Left lung (tissue), 14 donors: ENCODE measurements at places on chromosomes 7 and 10. TPM values are rescaled to one million over a fixed set of nuclear protein-coding genes. Genes with fewer than 3 reads are reported as not detected.

DNA sequence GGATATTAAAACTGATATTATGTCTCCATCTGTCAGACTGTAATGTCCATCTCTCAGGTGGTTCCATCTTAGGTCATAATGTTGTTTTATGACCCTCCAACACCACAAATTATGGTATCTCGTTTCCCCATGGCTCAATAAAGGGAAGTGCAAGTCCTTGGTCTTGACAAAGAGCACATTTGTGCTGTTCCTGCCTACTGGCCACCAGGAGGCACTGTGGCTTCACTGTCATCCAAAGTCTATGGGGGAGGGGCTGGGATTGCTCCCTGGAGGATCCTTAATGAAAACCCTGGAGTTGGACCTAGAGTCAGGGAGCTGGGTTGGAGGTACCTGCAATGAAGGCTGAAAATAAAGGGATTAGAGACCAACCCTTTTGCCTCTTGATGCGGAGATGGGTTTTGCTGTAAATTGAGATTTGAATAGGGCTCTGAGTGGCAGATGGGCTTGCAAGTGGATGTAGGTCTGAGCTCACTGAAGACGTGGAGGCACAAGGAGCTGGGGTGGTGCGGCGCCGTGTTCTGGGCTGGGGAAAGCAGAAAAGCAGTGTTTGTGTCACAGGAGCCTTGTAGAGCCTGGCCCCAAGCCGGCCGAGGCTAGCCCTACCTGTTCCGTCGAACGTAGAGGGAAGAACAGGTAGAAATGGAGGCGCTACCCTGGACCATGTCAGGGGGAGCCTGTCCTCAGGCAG lies 180.5 kb upstream of the PRSS58 start:
- H3K4me3 ChIP-seq = no peak overlapping the region
- no peaks in the 10 kb centered on the region for H3K27me3 ChIP-seq
- no peak for DNase-seq
- no peak overlapping the region for H3K27ac ChIP-seq

GRCh38 chr10:86224354-86225102 lies 142.1 kb downstream of the GRID1 start:
- H3K27me3 ChIP-seq = no peaks in the 10 kb centered on the region
- H3K36me3 ChIP-seq = no peaks in the 10 kb centered on the region
- DNase-seq = no peak
- H3K27ac ChIP-seq = no peak overlapping the region

GRCh38 chr7:36894190-36894589 lies 169.9 kb upstream of the AOAH start:
- DNase-seq = no peak
- peaks cover 30% of the 10 kb centered on the region for H3K36me3 ChIP-seq
- H3K27ac ChIP-seq = no peak overlapping the region
- H3K4me1 ChIP-seq = no peaks in the 10 kb centered on the region
- no peak overlapping the region for H3K4me3 ChIP-seq

DNA sequence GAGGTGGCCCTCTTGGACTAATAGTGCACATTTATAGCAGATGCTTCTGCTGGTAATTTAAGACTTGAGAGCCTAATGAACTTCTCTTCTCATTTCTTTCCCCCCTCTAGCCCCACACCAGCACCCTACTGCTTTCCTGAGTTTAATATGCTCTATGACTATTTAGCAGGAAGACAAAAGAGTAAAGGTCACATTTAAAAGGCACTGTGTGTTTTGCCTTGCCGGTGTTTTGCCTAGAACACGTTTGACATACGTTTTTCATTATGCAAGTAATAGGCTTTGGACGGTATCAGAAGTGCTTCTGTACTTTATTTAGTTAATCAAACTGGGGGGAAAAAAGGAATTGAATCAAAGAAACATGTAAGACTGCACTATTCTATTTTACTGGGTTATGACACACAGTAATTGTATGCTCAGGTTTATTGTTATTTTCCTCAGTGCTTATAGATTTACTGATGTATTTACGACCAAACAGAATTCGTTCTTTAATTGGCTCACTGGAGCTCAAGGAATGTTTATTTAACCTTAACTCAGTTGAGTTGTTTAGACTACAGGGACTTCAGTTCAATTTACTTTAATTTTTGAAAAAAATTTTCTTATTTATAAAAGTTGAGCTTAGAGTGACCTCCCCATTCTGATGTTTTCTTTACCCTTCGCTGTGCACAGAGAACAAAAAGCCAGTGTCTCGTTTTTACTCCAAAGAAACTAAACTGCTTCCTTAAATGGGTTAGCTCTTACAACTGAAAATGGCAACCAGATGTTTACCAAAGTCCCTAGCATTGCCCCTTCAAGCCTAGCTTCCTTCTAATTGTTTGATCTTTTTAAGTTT lies 35.4 kb downstream of the CPED1 start:
- peak overlapping the region; percentile 40 for H3K27ac ChIP-seq
- no peak overlapping the region for H3K4me3 ChIP-seq
- no peaks in the 10 kb centered on the region for H3K27me3 ChIP-seq
- peaks cover 42% of the 10 kb centered on the region for H3K4me1 ChIP-seq
- no peak for DNase-seq
- H3K36me3 ChIP-seq = no peaks in the 10 kb centered on the region

- no peak for DNase-seq
- H3K36me3 ChIP-seq = no peaks in the 10 kb centered on the region
- no peak overlapping the region for H3K27ac ChIP-seq
- H3K4me3 ChIP-seq = no peak overlapping the region
- H3K27me3 ChIP-seq = no peaks in the 10 kb centered on the region
- H3K4me1 ChIP-seq = peaks cover 39% of the 10 kb centered on the region
Observed at GRCh38 chr10:44914891-44915290, 3.8 kb downstream of the TMEM72 start.

DNA sequence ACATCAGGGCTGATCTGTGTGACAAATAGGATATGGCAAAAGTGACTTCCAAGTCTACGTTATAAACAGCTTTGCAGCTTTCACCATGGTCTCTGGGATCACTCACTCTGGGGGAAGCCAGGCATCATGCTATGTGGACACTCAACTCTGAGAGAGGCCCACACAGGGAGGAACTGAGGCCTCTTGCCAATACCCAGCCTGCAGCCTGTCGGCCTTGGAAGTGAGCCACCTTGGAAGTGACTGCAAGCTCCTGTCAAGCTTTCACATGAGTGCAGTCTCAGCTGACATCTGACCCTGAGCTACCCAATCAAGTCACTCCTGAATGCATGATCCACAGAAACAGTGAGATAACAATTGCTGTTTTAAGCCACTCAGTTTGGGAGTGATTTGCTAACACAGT lies 56.5 kb downstream of the MMRN2 start:
- peaks cover 5% of the 10 kb centered on the region for H3K4me1 ChIP-seq
- no peak for DNase-seq
- H3K4me3 ChIP-seq = no peak overlapping the region
- H3K27me3 ChIP-seq = no peaks in the 10 kb centered on the region
- no peaks in the 10 kb centered on the region for H3K36me3 ChIP-seq
- no peak overlapping the region for H3K27ac ChIP-seq

- peaks cover 48% of the 10 kb centered on the region for H3K27me3 ChIP-seq
- DNase-seq = no peak
- H3K27ac ChIP-seq = no peak overlapping the region
- H3K4me3 ChIP-seq = no peak overlapping the region
- no peaks in the 10 kb centered on the region for H3K36me3 ChIP-seq
- no peaks in the 10 kb centered on the region for H3K4me1 ChIP-seq
Observed at GRCh38 chr7:142815134-142815533, 39.7 kb upstream of the EPHB6 start.

GRCh38 chr7:76505168-76506080 lies 4.9 kb upstream of the UPK3B start:
- H3K27ac ChIP-seq = no peak overlapping the region
- H3K4me3 ChIP-seq = no peak overlapping the region
- H3K27me3 ChIP-seq = no peaks in the 10 kb centered on the region
- H3K4me1 ChIP-seq = peaks cover 20% of the 10 kb centered on the region
- peaks cover 61% of the 10 kb centered on the region for H3K36me3 ChIP-seq

DNA sequence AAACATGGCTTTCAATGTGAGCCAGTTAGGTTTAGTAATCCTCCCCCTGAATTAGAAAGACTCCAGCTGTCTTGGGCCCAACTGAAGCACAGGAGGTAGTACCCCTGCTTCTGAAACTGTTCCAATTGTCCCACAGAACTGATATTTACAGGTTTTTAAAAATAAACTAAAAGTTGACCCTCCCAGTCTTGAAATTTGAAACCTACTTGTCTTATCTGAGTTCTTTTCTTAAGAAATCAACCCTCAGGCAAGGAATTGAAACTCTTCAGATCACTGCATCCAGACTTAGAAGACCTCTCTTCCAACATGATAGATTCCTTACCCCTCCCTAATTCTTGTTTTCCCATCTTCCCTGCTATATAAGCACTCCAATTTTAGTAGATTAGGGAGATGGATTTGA lies 13.3 kb upstream of the ARHGAP21 start:
- H3K4me1 ChIP-seq = no peaks in the 10 kb centered on the region
- no peak overlapping the region for H3K4me3 ChIP-seq
- no peaks in the 10 kb centered on the region for H3K36me3 ChIP-seq
- H3K27ac ChIP-seq = no peak overlapping the region
- DNase-seq = no peak
- H3K27me3 ChIP-seq = no peaks in the 10 kb centered on the region

GRCh38 chr7:157499121-157499834 lies 162.5 kb downstream of the DNAJB6 start:
- no peaks in the 10 kb centered on the region for H3K4me1 ChIP-seq
- H3K4me3 ChIP-seq = no peak overlapping the region
- H3K27me3 ChIP-seq = no peaks in the 10 kb centered on the region
- DNase-seq = no peak
- H3K36me3 ChIP-seq = no peaks in the 10 kb centered on the region
- no peak overlapping the region for H3K27ac ChIP-seq

- peaks cover 19% of the 10 kb centered on the region for H3K27me3 ChIP-seq
- H3K4me1 ChIP-seq = peaks cover 6% of the 10 kb centered on the region
- H3K36me3 ChIP-seq = no peaks in the 10 kb centered on the region
- no peak for DNase-seq
- H3K4me3 ChIP-seq = no peak overlapping the region
Observed at GRCh38 chr7:140526214-140526613, 46.9 kb upstream of the MKRN1 start.

DNA sequence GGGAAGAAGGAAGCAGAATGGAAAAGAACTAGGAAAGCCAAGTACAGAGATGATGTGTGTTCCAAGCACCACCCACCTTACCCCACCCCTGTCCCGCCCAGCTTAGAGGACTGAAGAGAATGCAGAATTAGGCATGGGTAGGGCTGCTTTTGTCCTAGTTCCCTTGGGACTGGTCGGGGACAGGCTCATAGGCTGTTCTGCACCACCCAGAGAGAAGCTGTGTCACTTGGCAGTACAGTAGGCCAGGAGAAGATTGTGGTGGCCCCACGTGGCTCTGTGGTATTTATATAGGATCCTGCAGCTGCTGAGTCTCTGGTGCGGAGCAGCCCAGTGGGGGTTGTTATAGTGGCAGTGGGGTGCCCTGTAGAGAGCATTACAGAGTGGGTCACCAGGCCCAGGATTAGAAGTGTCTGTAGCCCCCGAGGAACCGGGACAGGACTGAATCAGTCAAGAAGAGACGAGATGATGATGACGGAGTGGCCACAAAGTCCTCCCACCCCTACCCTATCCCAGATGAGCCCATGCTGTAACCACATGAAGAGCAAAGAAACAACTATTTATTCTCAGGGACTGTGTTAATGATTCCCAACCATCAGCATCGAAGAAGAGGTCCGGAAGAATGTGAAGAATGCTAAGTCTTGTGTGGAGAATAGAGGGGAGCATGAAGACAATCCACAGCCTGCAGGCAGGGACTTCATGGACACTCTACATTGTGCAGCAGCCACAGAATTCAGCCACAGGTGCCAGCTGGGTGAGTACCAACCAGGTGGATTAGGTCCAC lies 88.9 kb downstream of the C1GALT1 start:
- DNase-seq = no peak
- no peak overlapping the region for H3K27ac ChIP-seq
- H3K27me3 ChIP-seq = no peaks in the 10 kb centered on the region
- H3K4me3 ChIP-seq = no peak overlapping the region
- no peaks in the 10 kb centered on the region for H3K36me3 ChIP-seq
- H3K4me1 ChIP-seq = no peaks in the 10 kb centered on the region

GRCh38 chr7:17952387-17952786 lies 12.1 kb upstream of the SNX13 start:
- H3K36me3 ChIP-seq = no peaks in the 10 kb centered on the region
- H3K27ac ChIP-seq = no peak overlapping the region
- DNase-seq = no peak
- no peak overlapping the region for H3K4me3 ChIP-seq
- no peaks in the 10 kb centered on the region for H3K27me3 ChIP-seq

DNA sequence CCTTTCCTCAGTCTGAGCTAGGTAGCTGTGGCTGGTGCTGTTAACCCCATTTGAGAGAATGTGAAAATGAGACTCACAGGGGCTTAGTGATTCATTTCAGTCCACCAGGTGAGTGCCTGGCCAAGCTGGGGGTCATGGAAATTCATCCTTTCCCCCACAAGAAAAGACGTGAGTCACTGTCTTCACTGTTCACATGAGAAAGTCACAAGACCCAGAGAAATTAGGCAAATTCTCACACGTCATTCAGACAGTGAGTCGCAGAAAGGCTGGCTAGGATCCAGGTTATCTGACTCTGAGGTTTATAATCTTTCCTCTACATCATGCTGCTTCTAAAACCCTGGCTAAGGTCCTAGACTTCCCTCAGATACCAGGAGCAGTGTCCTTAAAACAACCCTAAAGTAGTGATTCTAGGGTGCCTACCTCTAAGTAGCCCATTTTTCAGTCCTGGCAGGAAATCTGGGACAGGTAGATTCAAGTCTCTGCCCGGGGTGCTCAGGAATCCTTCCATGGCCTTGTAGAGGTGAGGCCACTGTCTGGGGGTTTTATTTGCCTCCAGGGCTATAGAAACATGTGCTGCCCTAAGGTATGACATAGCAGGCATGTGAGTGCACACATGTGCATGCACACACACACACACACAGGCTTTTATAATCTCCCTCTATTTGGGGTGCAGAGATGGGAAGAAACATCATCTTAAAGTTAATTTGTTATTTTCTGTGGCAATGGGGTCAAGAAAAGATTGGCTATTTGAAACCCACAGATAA lies 427.9 kb upstream of the CELF2 start:
- no peaks in the 10 kb centered on the region for H3K36me3 ChIP-seq
- H3K4me3 ChIP-seq = no peak overlapping the region
- no peaks in the 10 kb centered on the region for H3K27me3 ChIP-seq
- no peak overlapping the region for H3K27ac ChIP-seq
- peak; percentile 46 for DNase-seq
- H3K4me1 ChIP-seq = no peaks in the 10 kb centered on the region

The BTBD16 gene
- total RNA-seq = 0.86 TPM

The CALCR gene
- 0.16 TPM for total RNA-seq

The NFE2L3 gene
- total RNA-seq = 4.9 TPM

The KLLN gene
- total RNA-seq = 0.58 TPM

The ABCA13 gene
- total RNA-seq = 0.55 TPM

The CRTAC1 gene
- total RNA-seq = 44.0 TPM

The CFAP70 gene
- total RNA-seq = 3.2 TPM

The PRLHR gene
- total RNA-seq = not detected

The TWIST1 gene
- 0.47 TPM for total RNA-seq

The EPDR1 gene
- 84.8 TPM for total RNA-seq

The DPYSL4 gene
- total RNA-seq = 1.3 TPM
